ENCODE measurements at places on chromosomes 6 and 20.

- DNase-seq = no peak
Observed at GRCh38 chr20:10402938-10403608, 30.9 kb downstream of the MKKS start.

GRCh38 chr6:104531646-104532045, 328.1 kb downstream of the HACE1 start:
- no peak for DNase-seq

DNA sequence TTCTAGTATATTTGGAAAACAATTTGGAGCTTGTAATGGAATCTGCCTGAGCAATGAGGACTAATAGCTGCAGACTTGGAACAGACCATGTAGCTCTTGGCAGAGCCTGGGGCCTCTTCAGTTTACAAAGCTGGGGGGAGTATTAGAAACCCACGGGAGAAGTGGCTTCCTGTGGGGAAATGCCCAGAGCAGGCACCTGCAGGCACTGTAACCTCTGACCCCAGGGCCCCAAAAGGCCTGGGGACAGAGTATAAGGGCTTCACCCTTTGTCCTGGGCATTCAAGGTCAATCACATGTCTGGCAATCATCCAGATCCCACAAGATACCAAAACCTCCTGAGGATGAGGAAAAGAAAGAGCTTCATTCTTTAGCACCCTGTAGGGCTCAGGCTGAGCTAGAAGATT, 19.4 kb downstream of the PKIG start:
- DNase-seq = no peak

- no peak for DNase-seq
Observed at GRCh38 chr20:8667306-8667705, 401.6 kb upstream of the PLCB4 start.

DNA sequence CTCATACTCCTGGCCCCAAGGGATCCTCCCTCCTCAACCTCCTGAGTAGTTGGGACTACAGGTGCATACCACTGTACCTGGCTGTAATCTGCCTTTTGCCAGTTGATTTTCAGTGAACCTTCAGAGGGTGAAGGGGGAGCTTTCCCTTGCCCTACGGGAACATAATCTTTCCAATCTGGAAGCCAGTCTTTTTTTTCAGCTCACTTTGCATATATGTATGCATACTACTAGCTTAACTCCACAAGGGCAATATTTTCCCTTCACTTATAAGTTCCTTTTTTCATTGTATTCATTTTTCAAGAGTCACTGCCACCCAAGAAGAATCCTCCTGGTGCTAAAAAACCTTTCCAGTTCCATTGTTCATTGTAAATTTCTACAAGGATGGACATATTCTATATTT, 53.4 kb upstream of the GCM1 start:
- DNase-seq = no peak
